ENCODE measurements at places on chromosomes 7 and 10.

DNA sequence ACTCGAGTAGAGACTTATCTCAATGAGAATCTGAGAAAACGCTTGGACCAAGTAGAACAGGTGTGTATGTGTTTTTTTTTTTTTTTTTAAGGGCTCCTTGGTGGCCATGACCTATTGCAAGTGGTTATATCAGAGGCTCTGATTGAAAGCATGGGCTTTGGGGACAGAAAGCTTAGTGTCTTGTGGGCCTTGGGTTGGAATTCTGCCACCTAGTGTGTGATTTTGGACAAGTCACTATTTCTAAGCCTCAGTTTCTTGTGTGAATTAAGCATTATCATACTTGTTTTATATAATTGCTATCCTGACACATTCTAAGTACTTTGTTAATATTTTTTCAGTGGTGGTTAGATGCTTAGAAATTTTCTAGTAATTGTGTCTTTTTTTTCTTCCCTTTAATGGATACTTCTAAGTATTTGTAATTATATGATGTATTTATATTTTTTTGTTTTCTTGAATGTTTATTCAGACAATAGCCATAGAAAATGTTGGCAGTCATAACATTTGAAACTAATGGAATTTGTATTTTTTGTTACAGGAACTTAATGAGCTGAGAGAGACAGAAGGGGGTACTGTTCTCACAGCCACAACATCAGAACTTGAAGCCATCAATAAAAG lies 33.1 kb downstream of the SMC3 start:
- DNase-seq = peak; percentile 4

GRCh38 chr10:59372543-59372942 lies 10.2 kb upstream of the FAM13C start:
- no peak for DNase-seq

DNA sequence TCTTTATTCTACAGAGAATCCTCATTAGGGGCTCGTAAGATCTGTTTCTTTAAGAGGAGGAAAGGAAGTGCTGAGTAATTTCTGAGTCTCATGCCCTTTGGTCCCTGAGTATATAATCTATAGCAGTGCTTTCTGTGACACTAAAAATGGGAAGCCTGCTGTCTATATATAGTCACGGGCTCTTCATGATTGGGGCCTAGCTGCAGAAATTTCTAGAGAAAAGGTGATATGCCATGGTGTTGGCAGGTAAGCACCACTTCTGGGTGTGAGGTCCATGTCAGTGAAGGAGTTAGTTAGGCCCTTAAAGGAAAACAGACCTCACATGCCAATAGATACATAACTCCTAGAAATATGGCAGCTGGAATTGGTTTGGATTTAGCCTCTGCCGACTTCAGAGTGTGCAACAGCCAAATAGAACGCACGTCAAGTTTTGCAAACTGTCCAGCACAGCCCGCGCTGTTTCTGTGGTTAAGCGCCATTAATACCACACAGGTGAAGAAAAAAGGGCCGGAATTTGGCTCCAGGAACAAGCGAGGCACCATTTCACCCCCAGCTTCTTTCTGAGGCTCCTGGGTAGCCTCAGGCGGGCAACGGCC lies 123.2 kb downstream of the TACC2 start:
- no peak for DNase-seq

GRCh38 chr10:63901881-63902280 lies 380.7 kb downstream of the REEP3 start:
- no peak for DNase-seq

GRCh38 chr7:2010551-2011265 lies 222.0 kb downstream of the MAD1L1 start:
- no peak for DNase-seq

DNA sequence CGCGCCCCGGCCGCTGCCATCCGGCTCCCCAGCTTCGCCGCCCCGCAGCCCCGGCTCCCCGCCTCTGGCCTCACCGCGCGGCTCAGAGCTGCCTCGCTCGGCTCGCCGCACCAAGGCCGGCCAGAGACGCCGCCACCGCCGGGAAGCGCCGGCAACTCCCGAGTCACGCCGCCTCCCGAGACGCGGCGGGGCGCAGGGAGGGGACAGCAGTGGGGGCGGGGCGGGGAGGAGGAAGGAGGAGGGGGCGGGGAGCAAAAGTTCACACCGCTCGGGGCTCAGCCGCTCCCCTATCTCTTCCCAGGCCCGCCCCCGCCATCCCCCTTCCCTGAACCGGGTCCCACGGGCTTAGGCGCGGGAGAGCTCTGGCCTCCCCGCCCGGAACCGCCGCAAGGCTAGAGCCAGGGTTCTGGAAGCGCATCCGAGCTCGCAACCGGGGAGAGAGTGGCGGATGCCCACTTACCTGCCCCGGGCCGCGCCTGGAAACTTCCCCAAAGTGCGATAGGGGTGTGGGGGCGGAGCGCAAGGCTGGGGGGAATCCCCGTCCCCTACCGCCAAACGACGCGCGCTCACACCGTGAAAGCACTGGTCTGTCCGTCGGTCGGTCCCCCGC lies 1.0 kb downstream of the CHST15 start:
- no peak for DNase-seq

- DNase-seq = no peak
Observed at GRCh38 chr7:132435016-132435990, 141.0 kb downstream of the PLXNA4 start.
